Omental fat pad (tissue), 4 donors: ENCODE measurements at places on chromosomes 11 and 22.
A peak's percentile ranks its signal among the peaks of the same experiment; 100 is the strongest.

- DNase-seq: peak; percentile 94
Measured at GRCh38 chr11:12724301-12725054, 50.3 kb downstream of the TEAD1 start.

- DNase-seq: no peak
Measured at GRCh38 chr22:28103596-28103995, 184.5 kb upstream of the PITPNB start.

DNA sequence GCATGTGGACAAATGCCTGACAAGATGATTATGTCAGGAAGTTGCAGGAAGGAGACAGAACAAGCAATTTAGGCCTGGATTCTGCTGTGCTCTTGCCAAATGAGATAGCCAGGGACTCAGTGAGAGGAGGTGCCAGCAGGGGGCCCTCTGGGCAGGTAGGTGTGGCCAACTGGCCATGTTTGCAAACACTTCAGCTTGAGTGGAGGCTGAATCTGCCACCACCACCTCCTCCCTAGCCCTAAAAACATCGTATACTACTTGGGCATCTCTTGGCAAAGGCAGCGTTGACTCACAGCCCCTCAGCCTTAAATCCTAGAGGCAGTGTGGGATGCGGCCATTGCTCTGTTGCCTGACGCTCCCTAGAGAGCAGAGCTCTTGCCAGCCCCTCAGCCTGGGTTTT, 95.1 kb upstream of the PLET1 start:
- no peak for DNase-seq

DNA sequence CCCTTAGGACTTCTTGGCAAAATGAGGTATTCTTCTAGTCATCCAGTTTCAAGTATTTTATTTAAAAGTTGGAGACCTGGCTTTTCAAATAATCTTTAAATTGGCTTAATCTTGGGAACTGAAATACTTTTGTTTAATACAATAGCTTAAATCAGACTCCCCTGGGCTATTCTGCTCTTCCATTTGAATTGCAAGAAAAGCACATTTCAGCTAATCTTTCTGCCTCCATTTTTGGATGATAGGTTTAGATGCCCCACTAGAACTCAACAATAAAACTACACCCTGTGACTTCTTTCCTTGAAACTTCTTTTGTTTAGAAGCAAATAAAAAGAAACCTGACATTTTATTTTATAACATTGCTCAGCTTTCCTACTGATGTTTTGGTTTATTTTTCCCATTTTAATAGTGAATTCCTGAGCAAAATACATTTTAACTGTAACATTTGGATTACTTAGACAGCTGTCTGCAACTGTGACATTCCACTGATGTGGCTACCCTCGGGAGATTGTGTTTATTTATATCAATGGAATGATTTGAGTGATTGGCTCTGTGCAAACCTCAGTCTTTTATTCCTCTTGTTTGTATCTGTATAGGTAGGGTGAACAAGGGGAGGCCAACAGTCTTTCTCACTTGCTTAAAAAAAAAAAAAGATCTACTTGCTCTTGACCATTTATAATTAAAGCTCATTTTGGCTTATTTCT, 1045.8 kb upstream of the CNTN5 start:
- no peak for DNase-seq

GRCh38 chr11:103541186-103541795, 432.1 kb downstream of the DYNC2H1 start:
- DNase-seq: no peak

DNA sequence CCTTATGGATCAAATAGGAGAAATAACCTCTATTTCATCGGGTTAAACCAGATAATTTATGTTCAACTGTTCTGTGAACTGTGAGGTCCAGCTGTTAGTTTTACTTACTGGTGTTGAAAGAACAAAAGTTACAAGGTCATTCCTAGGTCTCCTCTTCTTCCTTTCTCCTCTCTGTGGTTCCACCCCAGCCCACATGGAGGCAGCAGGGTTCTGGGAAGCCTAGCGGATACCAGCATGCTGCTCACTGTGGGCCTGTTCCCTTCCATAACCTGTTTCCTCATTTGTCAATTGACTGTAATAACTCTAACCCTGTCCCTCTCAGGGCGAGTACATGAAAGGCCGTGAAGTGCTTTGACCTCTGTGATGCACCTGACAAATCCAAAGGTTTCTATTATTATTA, 27.8 kb downstream of the RELT start:
- no peak for DNase-seq

DNA sequence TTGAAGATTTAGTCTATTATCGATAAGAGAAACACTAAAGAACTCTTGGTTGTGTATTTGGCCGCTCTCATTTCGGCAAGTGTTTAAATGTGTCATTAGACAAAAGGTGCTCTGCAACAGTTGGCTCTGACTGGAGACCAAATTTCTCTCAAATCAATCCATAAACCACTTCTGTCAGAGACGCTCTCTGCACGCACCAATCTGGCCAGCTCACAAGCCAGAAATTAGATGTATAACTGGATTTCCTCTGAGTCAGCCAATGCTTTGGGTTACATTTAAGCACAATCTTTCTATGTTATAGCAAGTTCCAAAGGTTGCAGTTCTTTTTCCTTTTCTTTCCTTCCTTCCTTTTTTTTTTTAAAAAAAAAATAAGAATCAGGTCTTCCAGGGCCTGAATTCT, 17.6 kb upstream of the PARVA start:
- DNase-seq: no peak

DNA sequence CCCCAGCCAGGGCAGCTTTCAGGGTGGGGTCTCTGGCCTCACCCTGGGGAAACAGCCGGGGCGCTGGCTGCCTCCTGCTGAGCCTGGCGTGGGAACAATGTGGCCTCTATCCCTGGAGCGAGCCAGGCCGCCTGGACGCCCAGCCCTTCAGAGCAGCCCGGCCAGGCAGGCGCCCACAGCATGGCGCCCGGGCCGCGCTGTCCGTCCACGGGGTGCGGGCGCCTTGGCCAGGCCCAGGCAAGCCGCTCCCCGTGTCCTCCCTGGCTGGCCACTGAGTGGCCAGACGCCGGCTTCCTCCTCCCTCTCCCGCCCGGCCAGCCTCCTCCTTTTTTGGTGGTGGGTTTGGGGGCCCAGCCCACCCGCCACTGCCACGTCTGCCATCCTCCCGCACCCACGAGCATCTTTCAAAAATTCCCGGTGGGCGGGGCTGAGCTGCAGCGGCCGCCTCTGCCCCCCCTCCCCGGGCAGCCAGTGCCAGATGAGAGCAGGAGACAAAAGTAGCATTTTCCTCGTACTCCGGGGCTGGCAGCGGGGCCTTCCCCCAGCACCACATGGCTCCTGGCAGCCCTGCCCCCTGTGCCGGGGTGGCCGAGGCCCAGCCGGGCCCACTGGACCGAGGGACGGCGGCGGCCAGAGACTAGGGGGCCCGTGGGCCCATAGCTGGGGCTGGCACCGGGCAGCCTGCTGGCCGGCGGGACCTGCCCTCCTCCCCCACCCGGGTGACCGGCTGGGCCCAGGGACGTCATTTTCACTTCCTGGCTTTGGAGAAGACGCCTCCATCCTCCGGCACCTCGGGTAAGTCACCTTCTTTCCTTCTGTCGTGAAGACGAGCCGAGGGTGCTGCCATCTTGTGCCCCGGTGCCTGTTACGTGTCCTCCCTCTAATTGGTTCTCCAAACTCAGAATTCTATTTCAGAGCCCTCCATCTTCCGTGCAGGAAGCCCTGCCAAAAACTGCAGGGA, 70.2 kb upstream of the PPARA start:
- no peak for DNase-seq

- no peak for DNase-seq
Measured at GRCh38 chr11:114213622-114214021, 82.6 kb upstream of the NNMT start.

- no peak for DNase-seq
Measured at GRCh38 chr22:44401783-44402110, 89.0 kb upstream of the SHISAL1 start.

DNA sequence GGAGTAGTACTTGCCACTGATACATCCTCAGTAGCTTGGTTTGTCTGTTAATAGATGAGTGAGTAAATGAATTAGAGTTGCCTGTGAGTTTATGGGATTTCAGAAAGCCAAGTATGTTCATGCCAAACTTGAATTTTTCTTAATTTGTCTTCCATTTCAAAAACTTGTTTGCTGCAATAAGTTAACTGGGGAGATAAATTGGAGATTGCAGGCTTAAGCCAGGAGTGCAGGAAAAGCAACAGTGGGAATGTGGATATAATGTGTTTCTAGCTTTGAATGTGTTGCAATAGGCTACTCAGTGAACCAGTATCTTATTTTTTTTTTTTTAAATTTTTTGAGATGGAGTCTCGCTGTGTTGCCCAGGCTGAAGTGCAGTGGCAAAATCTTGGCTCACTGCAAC, 8.2 kb downstream of the OSBP2 start:
- DNase-seq: no peak
